ENCODE measurements at places on chromosomes 7 and 10. TPM values are rescaled to one million over a fixed set of nuclear protein-coding genes. Genes with fewer than 3 reads are reported as not detected.

DNA sequence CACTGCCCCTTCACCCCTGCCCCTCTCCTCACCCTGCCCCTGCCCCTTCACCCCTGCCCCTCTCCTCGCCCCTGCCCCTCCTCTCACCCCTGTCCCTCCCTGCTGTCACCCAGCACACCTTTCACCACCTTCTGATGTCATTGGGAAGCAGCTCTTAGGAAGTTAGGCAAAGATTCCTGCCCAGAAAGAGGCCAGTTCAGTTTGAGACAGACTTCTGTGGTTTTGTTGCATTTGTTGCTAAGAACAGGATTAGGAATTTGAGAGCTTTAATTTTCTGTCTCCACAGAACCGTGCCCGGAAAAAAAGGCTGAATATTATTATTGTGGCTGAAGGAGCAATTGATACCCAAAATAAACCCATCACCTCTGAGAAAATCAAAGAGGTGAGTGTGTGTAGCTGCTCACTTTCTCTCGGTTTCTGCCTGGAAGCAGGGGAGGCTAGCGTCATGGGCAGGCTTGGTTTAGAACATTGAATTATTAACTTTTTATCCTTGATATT is 39.6 kb downstream of the PFKP start:
- no peak for DNase-seq

DNA sequence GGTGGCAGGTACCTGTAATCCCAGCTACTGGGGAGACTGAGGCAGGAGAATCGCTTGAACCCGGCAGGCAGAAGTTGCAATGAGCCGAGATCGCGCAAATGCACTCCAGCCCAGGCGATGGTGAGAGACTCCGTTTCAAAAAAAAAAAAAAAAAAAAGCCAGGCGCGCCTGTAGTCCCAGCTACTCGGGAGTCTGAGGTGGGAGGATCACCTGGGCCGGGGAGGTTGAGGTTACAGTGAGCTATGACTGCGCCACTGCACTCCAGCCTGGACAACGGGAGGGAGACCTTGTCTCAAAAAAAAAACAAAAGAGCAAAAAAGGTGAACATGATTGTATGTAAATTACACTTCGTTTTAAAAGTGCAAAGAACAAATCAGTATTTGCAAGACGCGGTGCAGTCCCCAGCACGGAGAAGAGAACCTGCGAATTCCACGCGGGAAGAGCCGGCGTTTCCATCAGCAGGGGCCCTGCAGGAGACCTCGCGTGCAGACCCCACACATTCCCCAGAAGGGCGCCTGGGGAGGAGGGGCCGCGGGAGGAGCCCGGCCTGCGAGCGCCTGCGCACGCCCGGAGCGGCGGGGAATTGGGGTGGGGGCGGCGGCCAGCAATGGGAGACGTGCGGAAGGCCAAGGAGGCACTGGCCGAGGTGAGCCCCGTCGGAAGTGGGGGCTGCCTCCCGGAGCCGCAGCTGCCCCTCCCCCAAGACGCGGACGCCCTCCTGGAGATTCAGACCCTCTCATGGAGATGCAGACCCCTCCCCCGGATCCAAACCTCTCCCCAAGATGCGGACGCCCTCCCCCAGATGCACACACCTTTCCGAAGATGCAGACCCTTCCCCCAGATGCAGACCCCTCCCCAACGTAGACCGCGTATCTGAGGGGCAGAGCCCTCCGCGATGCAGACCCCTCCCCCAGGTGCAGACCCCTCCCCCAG is 16.7 kb upstream of the SUN1 start:
- DNase-seq = no peak

DNA sequence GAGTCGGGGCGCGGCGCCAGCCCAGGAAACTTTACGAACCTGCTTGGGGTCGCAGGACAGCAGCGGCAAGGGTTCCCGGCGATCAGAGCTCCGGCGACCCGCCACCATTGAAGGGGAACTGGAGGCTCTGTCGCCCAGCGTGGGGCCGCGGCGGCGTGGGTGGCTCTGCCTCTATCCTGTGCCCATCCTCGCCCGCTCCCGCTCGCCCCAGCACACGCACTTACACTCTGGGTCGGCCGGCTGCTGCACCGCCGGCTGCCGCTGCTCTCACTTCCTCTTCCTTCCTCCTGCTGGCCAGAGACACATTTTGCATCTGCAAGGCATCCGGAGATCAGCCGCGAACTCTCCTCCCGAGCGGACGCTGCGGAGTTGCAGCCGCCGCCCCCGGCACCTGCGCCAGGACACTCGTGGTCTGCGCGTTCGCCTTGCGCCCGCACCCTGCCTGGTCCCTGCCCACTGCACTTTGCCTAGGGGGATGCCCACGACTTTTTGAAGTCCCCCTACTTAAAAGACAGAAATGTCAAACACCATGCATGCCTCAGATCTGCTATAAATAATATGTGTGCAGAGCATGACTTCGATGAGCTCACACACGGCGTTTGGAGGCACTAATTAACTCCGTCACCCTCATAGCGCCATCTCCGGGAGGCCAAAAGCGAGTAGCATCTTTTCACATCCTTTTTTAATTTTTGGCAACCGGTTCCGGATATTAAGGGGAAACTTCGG is at the start of gene ELMO1:
TSS of gene ELMO1 (minus strand) at position 229 of the 726 bp plus-strand sequence. CDS start 106,174 bp downstream, outside the sequence.
- DNase-seq = peak; percentile 61

DNA sequence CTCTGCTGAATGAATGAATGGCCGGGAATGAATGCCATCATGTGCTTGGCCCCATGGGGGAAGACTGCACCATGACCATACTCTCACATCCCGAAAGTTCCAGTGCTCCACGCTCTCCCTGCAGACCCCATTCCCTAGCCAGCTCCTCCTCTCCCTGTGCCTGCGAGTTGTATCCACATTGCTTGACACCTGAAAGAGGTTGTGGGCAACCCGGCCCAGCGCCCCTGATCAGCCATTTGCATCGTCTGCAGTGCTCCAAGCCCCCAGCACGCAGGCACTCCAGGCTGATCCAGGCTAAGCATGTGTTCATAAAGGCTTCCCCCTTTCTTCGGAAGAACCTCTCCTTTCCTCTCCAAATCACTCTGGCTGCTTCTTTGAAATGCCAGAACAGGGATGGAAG is 354.4 kb upstream of the MKI67 start:
- no peak for DNase-seq

GRCh38 chr7:277228-277627 is 12.7 kb upstream of the FOXL3 start:
- no peak for DNase-seq

- DNase-seq = no peak
These were observed 40.2 kb downstream of the ZNF365 start for GRCh38 chr10:62414359-62414758.

DNA sequence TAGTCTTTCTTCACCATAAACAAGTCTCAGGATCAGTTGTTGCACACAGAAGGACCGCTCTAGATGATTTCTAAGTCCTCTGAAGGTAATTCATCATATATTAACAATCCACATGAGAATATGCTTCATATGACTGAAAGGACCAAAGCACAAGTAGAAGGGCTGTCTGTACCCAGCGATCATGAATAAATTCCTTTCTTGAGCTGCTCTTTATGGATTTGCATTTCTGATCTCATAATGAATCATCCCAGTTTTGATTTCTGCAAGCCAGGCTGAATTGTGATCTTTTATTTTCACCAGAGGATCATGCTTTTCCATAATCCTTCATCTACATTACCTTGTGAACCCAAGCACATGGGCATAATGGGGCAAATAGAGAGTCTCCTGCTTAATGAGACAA is 675.6 kb downstream of the MAGI2 start:
- DNase-seq = no peak

- no peak for DNase-seq
These were observed 154.5 kb downstream of the RNF133 start for GRCh38 chr7:122544463-122544862.

DNA sequence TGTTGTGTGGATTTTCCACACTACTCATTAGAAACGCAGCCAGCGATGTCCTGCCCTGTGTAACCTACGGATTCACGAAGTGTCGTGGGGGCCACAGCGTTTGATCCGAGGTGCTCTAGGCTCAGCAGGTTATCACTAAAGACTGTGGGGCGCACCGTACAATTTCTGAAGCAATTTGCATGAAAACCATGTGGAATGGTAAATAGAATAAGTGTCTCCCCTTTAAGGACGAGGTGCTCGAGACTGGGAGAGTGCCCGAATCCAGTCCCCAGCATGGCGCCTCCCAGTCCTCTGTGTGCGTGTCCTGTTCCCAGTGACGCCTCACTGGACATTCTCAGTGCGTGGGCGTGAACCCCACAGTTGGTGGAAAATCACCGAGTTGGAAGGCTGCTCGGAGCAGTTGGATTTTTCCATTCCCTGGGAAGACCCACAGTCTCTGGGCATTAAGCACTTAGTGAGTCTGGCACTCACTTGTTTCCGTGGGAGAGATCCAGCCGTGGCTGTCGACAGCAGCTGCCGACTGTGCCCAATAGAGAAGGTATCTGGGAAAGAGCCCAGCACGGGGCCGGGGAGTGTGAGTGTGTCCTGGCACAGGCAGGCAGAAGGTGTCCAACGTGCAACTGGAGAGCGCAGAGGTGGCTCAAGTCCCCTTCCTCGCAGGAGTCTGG is 37.0 kb downstream of the PFKP start:
- no peak for DNase-seq

- DNase-seq = no peak
These were observed 682.5 kb downstream of the LRMDA start for GRCh38 chr10:76113952-76114351.

GRCh38 chr10:30759423-30759822 is 129.9 kb upstream of the LYZL2 start:
- no peak for DNase-seq

DNA sequence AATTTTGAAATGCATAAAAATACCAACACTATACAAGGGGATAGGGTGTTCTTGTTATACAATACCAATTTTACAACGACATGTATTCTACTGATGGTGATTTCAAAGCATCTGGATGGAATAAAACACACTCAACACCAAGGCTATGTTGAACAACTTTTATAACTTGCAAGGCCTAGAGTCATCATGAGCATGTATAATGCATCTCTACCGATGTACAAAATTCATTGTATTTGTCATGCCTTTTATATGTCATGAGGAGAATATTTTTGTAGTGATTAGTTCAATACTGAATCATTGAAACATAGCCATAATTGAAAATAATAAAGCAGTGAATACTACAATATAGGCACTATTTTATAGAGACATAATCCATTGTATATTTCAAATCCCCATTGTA is 160.2 kb downstream of the ETV1 start:
- DNase-seq = no peak

- no peak for DNase-seq
These were observed 57.6 kb downstream of the LRRTM3 start for GRCh38 chr10:66983475-66983818.

DNA sequence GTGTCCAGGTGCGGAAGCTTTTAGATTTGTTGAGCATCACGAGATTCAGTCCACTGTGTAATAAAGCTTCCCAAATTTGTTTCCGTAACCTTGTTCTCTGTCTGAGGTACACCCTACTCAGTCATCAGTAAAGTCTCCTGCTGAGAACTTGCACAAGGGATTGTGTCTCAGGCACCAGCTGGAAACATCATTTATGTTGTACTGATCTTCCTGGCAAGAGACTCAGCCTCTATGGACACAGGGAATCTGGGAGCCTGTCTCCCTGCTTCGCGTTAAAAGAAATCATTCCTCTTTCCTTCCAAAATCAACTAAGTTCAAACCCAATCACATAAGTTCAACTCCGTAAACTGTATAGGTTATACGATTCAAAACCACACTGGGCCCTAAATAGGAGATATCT is 336.8 kb downstream of the GPR37 start:
- no peak for DNase-seq

DNA sequence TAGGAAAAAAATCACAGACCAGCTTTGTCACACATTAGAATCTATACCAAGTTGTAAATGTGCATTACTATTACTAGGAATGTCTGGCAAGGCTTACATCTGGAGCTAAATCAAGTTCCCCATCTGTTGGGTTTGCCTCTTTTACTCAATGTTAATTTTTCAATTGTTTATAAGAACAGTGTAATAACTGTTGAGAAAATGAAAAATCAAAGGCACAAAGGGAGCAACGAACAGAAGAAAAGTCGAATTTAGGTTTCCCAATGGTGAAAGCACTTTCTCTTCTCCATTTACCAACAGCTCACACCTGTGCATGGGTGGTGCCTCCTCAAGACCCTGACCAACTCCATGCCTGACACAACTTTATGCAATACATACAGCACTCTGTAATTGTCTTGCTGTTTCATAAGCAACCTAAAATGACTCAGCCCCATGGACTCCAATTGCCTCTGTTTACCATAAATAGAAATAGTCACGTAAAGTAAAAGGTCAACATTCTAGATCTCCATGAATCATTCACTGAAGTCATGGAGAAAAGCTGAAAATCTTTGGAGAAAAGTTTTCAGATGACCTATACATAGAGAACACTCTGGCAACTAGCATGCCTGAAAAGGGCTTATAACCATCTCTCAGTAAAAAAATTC is 95.5 kb upstream of the KCNIP2 start:
- DNase-seq = no peak

- no peak for DNase-seq
These were observed 2.0 kb upstream of the NFKB2 start for GRCh38 chr10:102393411-102394078.

DNA sequence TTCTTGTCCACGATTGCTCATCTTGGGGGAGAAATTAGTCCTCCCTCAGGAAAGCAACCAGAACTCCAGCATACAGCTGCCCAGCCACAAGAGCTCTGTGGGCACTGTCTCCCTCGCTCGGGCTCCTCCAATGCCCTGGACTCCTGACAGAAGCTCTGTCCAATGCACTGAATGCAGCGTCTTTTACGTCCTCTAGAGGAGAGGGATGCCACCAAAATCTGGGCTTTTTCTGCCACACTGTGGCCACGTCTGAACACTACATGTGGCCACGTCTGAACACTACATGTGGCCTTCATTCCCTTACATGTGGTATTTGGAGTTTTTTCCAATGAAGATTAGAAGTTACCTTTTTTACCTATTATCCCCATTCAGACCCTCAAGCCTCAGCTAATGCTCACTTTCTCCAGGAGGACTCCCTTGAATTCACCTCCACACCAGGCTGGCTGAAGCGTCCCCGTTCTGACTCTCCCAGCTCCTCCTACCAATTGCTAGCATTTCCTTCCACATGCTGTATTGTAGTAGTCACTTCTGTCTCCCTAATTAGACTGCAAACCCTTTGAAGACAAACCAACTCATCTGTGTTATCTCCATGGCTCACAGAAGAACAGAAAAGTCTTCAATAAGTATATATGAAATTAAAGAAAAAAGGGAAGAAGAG is 134.3 kb upstream of the PDE1C start:
- no peak for DNase-seq

GRCh38 chr7:5671046-5671445 is 110.4 kb downstream of the RNF216 start:
- no peak for DNase-seq

- DNase-seq = no peak
These were observed 128.5 kb upstream of the PFKP start for GRCh38 chr10:2938869-2939268.

The NUTM2B gene
- total RNA-seq = 0.53 TPM

The C7orf57 gene
- 0.15 TPM for total RNA-seq

The PALD1 gene
- total RNA-seq = 2.6 TPM

The LIPM gene
- total RNA-seq = not detected

The DNAJB9 gene
- total RNA-seq = 10.2 TPM

The DLG5 gene
- 1.5 TPM for total RNA-seq

The ANK3 gene
- 41.1 TPM for total RNA-seq

The PDZD7 gene
- total RNA-seq = not detected

The FGFBP3 gene
- total RNA-seq = 2.3 TPM
